ENCODE measurements at places on chromosomes 2 and 18. TPM values are rescaled to one million over a fixed set of nuclear protein-coding genes. Genes with fewer than 3 reads are reported as not detected.

DNA sequence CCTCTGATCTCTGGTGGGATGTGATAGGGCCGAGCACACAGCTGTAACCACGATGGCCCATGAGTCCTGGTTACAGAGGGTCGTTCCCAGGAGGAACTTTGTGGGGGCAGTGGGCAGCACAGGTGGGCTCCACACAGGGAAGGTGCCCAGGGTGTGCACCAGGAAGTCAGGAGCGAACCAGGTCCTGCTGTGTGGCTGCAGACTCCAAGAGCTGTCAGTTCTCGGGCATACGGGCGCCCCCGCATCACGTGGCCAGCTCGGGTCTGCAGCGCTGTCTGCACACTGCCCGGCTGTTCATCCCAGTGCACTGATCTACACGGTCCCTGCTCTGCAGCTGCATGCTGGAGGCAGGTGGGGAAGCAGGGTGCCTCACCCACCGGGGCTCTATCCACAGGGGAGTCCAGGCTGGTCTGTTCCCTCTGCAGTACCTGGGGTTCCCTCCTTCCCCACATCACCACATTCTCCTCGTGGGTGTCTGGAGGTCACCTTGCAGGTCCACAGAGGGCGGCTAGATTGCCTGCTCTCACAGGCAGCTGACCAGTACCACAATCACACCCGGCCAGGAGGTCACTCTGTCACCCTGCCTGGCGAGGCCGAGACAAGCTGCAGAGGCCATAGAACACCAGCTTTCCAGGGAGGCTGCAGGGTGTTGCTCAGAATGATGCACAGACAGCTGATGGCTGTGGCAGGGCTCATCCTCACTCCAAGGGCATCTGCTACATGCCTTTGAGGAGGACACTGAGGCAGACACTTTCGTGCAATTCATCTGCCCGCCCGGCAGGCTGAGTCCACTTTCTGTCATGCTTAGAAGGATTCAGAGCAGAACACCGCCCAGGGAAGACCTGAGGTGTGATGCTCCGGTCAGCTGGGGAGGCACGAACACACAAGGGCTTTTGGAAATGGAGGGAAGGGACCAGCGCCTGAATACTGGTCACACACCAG is 202.7 kb downstream of the EIPR1 start:
- H3K4me3 ChIP-seq: no peak overlapping the region
- no peak for DNase-seq
- H3K36me3 ChIP-seq: no peaks in the 10 kb centered on the region

- no peak overlapping the region for H3K27ac ChIP-seq
- no peaks in the 10 kb centered on the region for H3K4me1 ChIP-seq
- H3K36me3 ChIP-seq: no peaks in the 10 kb centered on the region
- H3K27me3 ChIP-seq: no peaks in the 10 kb centered on the region
- no peak overlapping the region for H3K4me3 ChIP-seq
- no peak for DNase-seq
These were observed 71.7 kb downstream of the MYOM1 start for GRCh38 chr18:3147935-3148554.

The BOLL gene
- not detected for total RNA-seq

- peak overlapping the region; percentile 93 for H3K27ac ChIP-seq
- peak overlapping the region; percentile 74 for H3K4me3 ChIP-seq
- DNase-seq: no peak
- no peaks in the 10 kb centered on the region for H3K27me3 ChIP-seq
- H3K36me3 ChIP-seq: no peaks in the 10 kb centered on the region
These were observed 566 bp upstream of the MRPS5 start for GRCh38 chr2:95122197-95122551.

DNA sequence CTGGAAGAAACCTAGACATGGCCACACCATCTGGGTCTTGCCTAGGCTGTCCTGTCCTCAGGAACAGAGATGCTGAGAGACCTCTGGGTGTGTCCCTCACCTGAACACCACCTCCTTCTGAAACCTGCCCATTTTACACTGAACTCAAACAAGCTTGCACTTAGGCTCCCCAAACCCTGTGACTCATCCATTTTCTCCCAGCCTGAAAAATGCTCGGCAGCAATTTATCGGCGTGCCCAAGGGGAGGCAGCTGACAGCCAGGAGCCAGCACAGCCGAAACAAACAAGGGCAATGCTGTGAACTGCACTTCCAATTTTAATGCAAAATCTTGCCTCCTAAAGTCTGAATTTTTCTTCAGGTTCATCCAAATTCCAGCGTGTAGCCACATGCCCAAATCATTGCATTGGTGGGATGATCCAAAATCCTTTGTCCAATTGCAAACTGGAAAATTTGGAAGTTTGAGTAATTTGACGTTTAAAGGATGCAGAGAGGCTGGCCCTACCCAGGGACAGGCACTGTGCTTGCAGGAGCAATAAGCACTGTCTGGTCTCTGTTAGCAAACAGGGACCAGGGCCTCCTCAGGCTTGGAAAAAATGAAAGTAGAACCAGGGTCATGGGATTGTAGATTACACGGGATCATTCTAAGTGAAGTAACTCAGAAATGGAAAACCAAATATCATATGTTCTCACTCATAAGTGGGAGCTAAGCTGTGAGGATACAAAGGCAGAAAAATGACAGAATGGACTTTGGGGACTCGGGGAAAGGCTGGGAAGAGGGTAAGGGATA is 67.7 kb downstream of the GALNT14 start:
- H3K4me1 ChIP-seq: no peaks in the 10 kb centered on the region
- DNase-seq: no peak
- no peak overlapping the region for H3K4me3 ChIP-seq
- H3K36me3 ChIP-seq: no peaks in the 10 kb centered on the region

Data from uterus (tissue), 4 donors.